Hypothalamus (tissue), 51 donors: ENCODE measurements at places on chromosomes 12 and 14.

DNA sequence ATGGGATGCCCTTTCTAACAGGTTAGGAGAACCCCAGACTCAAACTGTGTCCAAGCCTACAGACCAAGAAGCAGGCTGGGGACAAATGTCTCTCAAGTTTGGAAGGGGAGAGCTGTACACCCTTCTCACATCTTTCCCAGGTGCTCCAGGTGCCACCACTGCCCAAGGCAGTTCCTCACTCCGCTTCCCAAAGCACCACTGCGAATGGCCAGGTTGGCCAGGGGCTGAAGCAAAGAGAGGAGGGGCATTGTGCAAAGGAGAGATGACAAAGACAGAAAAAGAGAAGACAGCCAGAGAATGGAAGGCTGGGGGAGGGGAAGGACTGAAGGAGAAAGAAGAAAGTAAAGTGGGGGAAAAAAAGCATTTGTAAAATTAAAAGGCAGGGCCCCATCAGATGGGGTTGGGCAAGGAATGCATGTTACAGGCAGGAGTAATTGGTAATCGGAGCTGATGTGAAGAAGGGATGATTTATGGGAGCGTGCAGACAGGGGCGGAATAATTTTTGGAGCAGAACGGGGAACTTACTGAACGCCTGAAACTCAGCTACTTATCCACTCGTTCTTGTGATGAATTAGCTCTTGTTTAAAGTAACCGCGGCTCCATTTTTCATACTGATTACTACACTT, 165.8 kb downstream of the ESRRB start:
- no peak for DNase-seq

DNA sequence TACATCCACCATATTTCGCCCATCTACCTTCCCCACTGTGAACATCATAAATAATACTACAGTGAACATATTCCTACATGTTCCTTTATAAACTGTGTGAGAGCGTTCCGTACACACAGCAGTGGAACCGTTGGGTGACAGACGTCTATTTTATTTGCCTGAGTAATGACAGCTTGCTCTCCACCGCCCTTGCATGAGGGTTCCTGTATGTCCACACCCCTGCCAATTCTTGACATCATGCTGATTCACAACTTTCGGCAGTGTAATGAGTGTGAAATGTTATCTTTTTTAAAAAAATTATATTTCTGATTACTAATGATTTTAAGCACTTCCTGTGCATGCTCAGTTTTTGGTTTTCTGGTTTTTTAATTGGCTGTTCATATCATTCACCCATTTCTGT, 4.3 kb upstream of the RAD52 start:
- no peak for DNase-seq

- no peak for DNase-seq
These were observed 2.0 kb downstream of the AQP6 start for GRCh38 chr12:49974677-49975317.

GRCh38 chr12:95395696-95396095, 78.3 kb upstream of the METAP2 start:
- no peak for DNase-seq

DNA sequence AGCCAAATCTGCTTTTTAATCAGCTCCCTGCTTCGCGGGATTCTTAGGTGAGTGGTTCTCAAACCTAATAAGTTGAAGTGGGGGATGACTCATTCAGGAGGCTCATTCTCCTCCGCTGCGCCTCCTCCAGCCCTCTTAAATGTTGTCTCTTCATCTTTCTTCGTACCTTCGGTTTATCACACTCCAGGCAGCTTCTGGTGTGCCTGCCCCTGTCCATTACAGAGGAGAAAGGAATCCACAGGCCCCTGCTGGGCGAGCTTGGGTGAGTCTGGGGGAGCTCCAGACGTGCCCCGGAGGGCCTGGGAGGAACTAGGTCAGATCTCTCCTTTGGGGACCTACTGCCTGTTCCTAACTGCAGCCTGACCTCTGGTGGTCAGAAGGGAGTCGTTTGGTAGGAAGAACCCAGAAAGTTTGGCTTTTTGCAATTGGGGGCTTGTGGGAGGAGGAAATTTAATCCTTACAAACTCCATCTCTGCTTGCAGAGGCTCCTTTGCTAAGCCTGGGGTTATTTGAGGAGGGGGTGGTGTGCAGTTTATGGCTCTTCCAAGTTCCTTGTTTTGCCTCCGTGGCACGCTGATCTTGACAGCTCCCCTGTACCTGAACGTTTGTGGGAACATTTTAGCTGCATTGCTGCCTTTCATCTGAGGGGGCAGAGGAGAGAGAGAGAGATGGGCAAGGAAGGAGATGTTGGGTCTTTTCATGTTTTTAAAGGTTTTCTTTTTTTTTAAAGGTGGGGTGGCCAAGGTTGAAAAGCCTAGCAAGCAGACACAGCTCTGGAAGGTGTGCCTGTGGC, 84.1 kb upstream of the GNG2 start:
- DNase-seq: peak; percentile 2

DNA sequence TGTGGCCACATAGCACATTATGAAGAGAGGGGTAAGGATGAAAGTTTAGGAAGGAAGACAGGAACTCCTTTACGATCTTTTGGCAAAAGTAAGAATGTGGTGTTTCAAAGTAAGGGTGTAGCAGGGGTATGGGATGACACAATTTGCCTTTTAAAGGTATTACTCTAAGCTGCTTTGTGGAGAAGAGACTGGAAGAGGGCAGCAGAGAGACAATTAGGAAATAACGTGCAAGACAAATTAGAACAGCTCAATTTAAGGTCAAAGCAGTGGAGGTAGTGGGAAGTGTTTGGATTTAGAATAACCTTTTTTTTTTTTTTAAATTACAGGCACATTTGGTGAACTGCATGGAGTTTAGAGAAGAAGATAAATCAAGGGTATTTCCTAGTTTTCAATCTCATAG, 342.6 kb downstream of the NOVA1 start:
- DNase-seq: no peak

DNA sequence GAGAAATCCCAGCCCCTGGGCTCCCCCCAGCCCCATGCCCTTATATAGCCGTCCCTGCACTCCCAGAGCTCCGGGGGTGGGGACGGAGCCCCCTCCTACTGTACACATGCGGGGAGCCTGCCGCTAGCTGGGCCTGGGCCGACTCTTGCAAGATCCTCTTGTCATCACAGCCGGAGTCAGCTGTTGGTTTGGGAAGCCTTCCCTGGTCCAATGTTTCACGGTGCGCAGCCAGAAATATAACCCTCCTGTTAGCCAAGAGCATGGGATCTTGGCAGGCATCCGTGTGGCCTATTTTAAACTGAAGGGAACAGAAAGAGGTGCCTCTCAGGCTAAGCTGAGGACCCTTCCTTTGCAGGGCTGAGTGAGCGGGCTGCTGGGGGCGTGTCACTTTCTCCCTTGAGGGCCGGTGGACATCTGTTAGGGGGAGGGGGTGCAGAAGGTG, 175.3 kb downstream of the TSPAN9 start:
- DNase-seq: no peak
